Activated CD4-positive, alpha-beta T cell treated with anti-CD3 and anti-CD28 coated beads, Interleukin-10, Interleukin-2, amounts not matched to agents 100 ng/mL and 50 ng/mL, durations not matched to agents 16 hours and 8 hours (primary cell): ENCODE measurements at places on chromosomes 4 and X.
A peak's percentile ranks its signal among the peaks of the same experiment; 100 is the strongest.

DNA sequence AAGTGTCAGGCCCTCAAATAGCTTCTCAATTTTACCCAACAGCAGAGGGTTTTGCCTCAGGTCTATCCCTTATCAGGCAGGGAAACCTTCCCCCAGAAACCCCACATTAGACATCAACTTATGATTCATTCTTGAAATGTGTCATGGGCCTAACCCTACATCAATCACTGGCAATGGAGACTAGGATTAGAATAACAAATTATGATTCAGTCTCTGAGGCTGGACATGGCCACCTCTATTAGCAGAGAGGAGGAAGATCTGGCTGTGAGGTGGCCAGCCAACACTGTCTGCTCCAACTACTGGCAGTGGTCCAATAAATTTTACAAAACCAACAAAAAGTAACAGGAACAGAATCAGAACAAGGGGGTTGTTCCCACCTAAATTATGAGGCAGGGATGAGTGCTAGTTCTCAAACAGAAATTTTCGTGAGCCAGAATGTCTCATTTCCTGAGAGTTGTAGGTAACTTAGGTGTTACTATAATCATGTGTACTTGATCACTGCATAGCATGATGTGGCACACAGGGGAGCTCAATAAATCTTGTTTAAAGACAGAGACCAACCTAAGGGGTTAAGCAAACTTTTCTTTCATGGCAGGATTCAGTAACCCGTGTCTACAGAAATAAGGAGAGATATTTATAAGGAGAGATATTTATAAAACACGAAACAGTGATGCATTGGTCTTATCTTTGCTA, 126.8 kb downstream of the NFKB1 start:
- peak; percentile 76 for DNase-seq

DNA sequence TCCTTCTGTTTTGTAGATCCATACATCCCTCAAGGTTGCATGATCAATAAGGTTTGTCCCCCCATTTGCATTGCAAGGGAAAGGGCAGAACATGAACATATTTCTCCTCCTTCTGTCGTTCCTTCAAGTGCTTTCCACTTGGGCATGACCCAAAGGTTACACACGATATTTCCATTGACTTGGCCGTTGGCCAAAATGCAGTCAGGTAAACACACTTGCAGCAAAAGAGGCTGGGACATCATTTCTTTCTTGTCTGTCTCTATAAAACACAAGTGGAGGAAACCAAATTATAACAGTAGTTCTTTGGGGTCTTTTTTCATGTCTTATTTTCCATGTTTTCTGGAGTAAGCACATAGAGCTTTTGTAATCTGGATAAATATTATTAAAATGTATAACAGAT, 156.1 kb downstream of the FRAS1 start:
- no peak for DNase-seq

- DNase-seq = peak; percentile 66
Measured at GRCh38 chr4:38724475-38724808, 58.3 kb downstream of the TLR10 start.

DNA sequence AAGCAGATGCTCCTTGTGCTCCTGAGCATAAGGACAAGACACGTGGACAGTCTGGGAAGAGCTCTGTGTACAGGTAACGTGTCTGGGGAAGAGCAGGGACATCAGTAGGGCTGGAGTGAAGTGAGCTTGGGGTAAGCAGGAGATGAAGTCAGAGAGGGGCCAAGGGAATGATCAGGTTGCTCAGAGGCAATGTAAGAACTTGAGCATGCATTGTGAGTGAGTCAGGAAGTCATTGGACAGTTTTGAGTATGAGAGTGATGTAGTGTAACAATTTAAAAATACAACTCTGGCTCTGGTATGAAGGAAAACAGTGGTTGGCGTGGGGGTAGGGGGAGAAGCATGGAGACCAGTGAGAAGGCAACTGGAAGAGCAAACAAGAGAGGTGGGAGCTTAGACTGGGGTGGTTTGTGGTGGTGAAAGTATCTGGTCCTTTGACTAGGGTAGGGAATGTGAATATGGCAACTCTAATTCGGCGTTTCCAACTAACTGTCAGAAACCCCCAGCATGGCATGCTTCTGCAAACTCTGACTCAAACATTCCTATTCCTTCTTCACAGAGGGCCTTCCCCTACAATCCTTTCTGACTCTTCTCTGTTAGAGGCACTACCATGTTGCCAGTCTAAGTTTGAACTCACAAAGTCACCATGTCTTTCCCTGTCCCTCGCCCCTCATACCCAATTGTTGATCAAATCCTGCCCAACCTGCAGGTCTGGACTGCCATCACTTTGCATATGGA, 57.2 kb downstream of the STBD1 start:
- no peak for DNase-seq

DNA sequence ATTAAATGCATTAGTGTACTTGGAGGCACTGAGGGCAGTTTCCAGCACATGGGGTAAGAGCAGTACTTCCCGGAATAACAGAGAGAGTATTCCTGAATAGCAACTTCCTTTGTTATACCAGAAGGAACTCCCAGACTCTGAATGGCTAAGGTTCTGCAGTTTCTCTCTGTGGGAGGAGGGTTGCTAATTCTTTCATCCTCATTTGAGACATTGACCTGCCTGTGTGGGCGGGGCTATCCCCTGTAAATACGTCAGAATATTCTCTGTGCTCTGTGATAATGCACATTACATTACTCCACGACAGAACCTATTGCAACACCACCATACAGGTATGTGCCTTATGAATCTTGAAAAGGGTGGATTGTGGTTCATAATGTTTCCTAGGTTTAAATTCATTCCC, 52.7 kb downstream of the SPINK2 start:
- DNase-seq = no peak

DNA sequence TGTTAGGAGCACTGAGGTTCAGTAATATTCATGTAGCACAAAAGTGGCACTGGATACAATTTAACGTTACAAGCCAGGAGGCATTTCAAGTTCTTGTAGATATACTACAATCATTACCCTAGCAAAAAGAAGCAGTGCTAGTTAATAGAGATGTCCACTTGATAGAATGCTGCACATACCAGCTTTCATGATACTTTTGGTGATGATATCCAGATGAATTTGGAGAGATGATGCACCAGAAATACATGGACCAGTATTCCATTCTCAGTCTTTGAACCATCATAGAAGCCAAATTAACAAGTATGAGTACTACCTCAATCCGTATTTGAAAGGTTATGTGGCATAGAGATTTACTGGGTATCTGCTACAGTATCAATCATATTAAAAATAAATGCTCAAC, 421.0 kb upstream of the MAGEB18 start:
- no peak for DNase-seq

DNA sequence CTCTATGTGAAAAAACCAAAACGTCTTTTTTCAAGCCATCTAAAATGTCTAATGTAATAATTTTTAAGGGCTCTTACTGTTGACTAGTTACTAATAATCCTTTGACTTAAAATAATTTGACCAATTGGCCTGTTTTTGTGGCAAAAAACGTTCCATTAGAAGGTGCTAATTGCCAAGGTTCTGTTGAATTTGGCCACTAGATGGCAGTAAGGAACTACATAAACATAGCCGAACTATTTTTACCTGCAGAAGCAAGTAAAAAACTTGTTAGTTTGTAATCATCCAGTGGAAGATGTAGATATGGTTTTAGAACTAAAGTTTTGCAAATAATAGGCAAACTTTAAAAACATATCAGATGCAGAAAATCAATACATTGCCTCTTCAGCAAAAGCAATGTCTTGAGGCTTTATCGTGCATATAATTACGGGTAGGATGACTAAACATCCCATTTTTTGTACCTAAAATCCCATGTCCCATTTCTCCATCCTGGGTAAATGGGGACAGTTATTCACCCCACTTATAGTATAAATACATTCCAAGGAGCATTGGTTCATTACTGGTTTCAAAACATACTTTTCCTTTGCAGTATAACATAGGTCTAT, 57.6 kb downstream of the PROM1 start:
- peak; percentile 59 for DNase-seq

- no peak for DNase-seq
Measured at GRCh38 chr4:107725281-107725859, 5.3 kb upstream of the PAPSS1 start.

DNA sequence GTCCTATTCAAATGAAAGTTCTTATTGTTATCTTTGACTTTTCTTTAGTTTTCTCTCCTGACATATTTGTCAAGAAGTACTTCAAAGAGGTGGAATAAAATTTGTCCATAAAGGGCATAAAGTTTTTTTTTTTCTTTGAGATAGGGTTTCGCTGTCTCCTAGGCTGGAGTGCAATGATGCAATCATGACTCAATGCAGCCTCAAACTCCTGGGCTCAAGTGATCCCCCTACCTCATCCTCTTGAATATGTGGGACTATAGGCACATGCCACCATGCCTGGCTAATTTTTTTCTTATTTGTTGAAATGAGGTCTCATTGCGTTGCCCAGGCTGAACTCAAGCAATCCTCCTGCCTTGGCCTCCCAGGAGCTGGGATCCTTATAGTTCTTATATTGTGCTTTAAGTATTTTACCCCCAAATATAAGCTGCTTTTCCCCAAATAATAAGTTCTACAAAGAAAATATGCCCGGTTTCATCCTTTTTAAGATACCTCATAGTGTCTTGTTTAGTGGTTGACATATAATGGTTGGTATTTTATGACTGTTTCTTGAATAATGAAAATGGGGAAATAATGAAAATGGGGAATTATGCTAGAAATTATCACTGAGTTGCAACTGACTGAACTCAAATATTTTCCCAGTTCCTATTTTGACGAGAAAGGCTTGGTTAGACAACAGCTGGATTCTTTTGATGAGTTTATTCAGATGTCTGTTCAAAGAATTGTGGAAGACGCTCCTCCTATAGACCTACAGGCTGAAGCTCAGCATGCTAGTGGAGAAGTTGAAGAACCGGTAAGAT, 11.6 kb downstream of the POLR2B start:
- no peak for DNase-seq

DNA sequence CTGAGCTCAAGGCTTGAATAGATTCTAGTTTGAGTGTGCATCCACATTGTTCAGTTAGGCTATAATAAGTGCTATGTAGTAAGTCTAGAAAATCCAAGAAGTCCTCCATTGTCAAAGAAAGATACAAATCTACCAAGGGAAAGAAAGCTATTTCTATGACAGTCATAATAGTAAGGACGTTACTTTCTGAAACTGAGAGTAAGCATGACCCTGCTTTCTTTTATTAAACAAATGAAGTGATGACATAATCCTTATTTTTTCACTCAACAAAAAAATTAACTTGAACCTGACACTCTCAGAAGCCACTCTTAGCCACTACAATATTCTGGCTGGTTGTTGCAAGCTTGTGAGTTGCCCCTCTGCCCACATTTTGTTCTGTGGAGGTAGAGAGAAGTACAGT, 33.8 kb upstream of the AMELX start:
- no peak for DNase-seq

DNA sequence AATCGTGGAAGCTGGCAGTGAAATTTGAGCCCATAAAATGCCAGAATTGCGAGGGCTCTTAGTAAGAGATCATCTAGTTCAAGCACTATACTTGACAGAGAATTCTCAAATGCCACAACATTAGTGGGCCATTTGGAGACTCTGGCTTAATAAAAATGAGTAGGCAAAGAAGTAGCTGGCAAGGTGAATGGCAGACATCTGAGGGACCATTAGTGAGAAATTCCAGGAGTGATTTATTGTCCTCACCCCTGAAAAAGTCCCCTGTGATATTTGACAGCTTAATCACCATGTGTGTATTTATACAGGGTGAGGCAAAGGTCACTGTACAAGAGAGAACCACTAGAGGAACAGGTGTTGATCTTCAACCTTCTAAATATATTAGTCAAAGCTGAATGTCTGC, 207.5 kb downstream of the CHRDL1 start:
- DNase-seq = no peak

- DNase-seq = no peak
Measured at GRCh38 chrX:154718616-154719015, 32.3 kb downstream of the GAB3 start.
